ENCODE measurements at places on chromosomes 1 and 21. TPM values are rescaled to one million over a fixed set of nuclear protein-coding genes. Genes with fewer than 3 reads are reported as not detected.

SLAMF9 gene
- 0.34 TPM for total RNA-seq

FAM167B gene
- total RNA-seq = 0.70 TPM

SLC45A1 gene
- total RNA-seq = 10.3 TPM

ATP6V1G3 gene
- not detected for total RNA-seq

S100A7 gene
- not detected for total RNA-seq

TEX38 gene
- not detected for total RNA-seq

C4BPB gene
- total RNA-seq = 1.9 TPM

AK2 gene
- 161 TPM for total RNA-seq

NPR1 gene
- total RNA-seq = 1.6 TPM

SLFNL1 gene
- total RNA-seq = not detected

RAB3B gene
- total RNA-seq = 6.0 TPM

INTS11 gene
- 60.9 TPM for total RNA-seq

SMCP gene
- not detected for total RNA-seq

FCN3 gene
- total RNA-seq = not detected

CFAP107 gene
- total RNA-seq = not detected

GNAT2 gene
- total RNA-seq = 0.17 TPM

LCE3E gene
- not detected for total RNA-seq

AKR7A2 gene
- 51.1 TPM for total RNA-seq

BCL2L15 gene
- 0.38 TPM for total RNA-seq

GPR153 gene
- 3.4 TPM for total RNA-seq

PLA2G2D gene
- total RNA-seq = not detected

BATF3 gene
- 36.0 TPM for total RNA-seq

LRRC8B gene
- total RNA-seq = 3.1 TPM

RHOU gene
- 9.5 TPM for total RNA-seq

TTC24 gene
- total RNA-seq = not detected

CADM3 gene
- 0.09 TPM for total RNA-seq

NMNAT2 gene
- 0.71 TPM for total RNA-seq

SELENOF gene
- 175 TPM for total RNA-seq

GRIK1 gene
- total RNA-seq = not detected

CLCA1 gene
- not detected for total RNA-seq

SPATA45 gene
- not detected for total RNA-seq

TMEM52 gene
- total RNA-seq = 0.30 TPM

PDPN gene
- not detected for total RNA-seq

MFSD2A gene
- 6.9 TPM for total RNA-seq

SLC25A34 gene
- total RNA-seq = 0.53 TPM

B3GALT5 gene
- 0.18 TPM for total RNA-seq

ABCA4 gene
- total RNA-seq = 0.12 TPM

SERTAD4 gene
- 0.50 TPM for total RNA-seq

TAS1R1 gene
- not detected for total RNA-seq

LEFTY1 gene
- 0.46 TPM for total RNA-seq

IVL gene
- 0.10 TPM for total RNA-seq
